ENCODE measurements at places on chromosomes 4 and X.

GRCh38 chrX:9647431-9647830 lies 118.2 kb downstream of the GPR143 start:
- DNase-seq, result no peak

GRCh38 chrX:72399816-72400215 lies 94.1 kb upstream of the CITED1 start:
- no peak for DNase-seq

DNA sequence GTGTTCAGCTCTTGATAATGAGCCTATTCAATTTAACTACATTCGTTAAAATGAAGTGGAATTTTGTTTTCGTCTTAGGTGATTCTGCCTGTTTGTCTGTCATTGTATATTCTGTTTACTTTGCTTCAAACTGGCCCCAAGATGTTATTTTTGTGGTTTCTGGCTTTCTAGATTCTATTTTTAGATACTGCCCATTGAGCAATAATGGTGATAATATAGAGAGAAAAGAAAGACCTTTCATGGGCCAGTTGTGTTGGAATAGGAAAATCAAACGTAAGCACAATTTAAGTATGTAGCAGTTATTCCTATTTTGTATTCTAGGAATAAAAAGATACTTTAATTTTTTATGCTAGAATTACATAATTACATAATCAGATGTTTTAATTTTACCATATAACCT lies 4.0 kb downstream of the CDKN2AIP start:
- DNase-seq, result no peak

GRCh38 chr4:108117418-108118182 lies 51.1 kb downstream of the LEF1 start:
- DNase-seq, result no peak

- DNase-seq, result no peak
These were observed 83.3 kb downstream of the HPRT1 start for GRCh38 chrX:134543288-134543687.

DNA sequence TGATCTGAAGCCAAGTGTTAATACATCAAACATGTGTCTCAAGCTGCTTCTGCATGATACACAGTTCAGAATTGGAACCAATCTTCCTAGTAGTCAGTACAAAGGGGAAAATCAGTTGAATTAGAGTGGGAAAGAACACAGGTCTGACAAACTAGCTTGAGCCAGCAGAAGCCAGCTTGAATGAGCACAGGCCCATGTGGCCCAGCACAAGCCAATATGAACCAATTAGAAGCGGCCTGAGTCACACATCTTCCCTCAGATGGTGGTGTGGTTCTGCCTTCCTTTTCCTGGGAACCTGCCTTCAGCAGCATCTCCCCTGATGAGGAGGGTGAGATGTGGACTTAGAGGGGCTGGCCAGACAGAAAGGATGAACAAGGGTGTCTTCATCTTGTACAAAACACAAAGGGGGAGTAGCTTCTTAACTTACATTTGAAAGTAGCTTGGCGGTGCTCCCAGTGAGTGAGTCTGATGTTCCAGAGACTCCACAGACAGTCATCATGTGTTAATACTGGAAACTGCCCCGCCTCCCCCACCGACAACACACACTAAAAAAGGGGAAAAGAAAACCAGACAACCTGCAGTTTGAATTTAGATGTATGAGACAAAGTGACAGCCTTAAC lies 72.0 kb downstream of the FRMPD4 start:
- no peak for DNase-seq

DNA sequence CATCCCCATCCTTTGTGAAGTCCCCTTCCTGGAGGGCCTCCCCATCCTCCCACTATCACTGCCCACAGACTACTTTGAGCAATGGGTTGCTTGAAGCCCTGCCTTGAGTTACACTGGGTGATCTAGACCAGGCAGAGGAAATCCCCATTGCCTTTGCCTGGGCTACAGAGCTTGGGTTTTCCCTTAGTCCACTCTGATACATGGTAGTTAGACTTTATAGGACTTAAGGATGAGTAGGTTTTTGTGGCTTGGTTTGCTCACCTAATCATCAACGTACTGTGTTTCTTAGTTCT lies 56.6 kb downstream of the TMEM131L start:
- DNase-seq, result peak; percentile 70

- DNase-seq, result peak; percentile 5
These were observed 38.8 kb downstream of the SEPTIN6 start for GRCh38 chrX:119654112-119654531.

Data from activated naive CD8-positive, alpha-beta T cell treated with anti-CD3 and anti-CD28 coated beads, Interleukin-2, amount 50 U/mL, for 24 hours (primary cell).